BJ (cell line): ENCODE measurements at places on chromosomes 5 and 9. TPM values are rescaled to one million over a fixed set of nuclear protein-coding genes. Genes with fewer than 3 reads are reported as not detected.

The KLHL3 gene
- 1.1 and 1.3 TPM in 2 replicates for polyA plus RNA-seq

The RETREG1 gene
- polyA plus RNA-seq: 0.04 and 0.06 TPM in 2 replicates

The FCN2 gene
- polyA plus RNA-seq: not detected in 2 replicates

The CDO1 gene
- 1.8 and 2.0 TPM in 2 replicates for polyA plus RNA-seq

The LRRC26 gene
- not detected in 2 replicates for polyA plus RNA-seq

The CLK4 gene
- polyA plus RNA-seq: 12.4 and 22.1 TPM in 2 replicates

The DIPK1B gene
- 0.17 and 0.42 TPM in 2 replicates for polyA plus RNA-seq

The MTX3 gene
- polyA plus RNA-seq: 5.1 and 9.6 TPM in 2 replicates

The TAF1L gene
- 0.01 TPM in 1 of 2 replicates, not detected in the other for polyA plus RNA-seq

The URM1 gene
- 68.7 and 95.7 TPM in 2 replicates for polyA plus RNA-seq

The INSL4 gene
- not detected in 2 replicates for polyA plus RNA-seq
